Posterior cingulate gyrus (tissue), 11 donors: ENCODE measurements at places on chromosomes 2 and 18.

DNA sequence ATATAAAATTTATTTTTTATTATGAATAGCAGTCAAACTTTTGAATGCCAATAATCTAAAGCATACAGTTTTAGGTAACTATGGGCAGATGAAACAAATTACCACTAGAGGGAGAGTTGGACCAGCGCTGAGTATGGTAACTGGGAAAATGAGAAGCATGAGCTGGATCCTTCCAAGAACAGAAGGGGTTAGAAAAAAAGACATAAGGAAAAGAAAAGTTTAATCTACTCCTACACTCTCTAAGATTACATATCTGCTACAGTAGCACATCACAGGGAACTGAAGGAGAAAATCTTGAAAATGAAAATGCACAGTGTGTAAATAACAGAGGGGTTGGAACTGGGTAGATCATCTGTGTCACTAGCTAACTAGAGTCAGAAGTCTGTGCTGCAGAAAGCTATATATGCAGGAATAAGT, 15.5 kb downstream of the REG3G start:
- no peak for DNase-seq

DNA sequence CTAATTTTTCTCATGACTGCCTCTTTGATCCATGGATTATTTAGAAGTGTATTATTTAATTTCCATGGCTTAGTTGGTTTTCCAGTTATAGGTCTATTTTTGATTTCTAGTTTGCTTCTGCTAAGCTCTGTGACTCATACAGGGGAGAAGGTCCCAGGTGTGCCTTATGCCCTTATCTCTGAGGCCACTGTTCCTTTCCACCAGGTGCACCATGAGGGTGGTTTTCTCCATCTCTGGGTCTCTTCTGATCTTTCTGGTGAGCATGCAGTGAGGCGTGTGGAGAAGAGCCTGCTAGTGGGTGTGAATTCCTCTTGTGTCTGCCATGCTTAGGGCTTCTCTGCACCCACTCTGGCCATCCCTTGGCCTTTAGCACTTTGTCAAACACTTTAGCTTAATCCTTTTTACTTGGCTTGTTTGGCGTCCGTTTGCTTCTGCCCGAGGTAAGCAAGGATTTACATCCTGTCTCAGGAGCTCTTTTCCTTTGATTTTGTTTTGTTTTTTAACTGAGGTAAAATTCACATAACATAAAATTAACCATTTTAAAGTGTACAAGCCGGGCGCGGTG, 129.8 kb upstream of the ARL4C start:
- DNase-seq, result no peak

- no peak for DNase-seq
These were observed 13.9 kb upstream of the PAIP2B start for GRCh38 chr2:71240794-71241193.

DNA sequence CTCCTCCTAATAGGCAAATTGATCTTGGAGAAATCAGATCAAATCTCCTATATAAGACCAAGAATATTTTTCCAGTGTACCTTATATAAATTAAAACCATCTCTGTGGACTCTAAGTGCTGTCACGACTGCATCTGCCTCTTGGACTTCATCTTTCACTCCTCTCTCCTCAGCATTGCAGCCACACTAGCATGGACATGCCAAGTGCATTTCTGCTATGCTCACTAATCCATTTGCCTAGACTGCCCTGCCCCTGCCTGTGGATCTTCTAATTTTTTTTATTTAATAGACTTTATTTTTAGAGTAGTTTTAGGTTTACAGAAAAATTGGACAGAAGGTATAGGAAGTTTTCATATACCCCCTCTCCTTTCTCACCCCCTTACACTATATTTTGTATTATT, 146.7 kb upstream of the VWC2L start:
- DNase-seq, result no peak

DNA sequence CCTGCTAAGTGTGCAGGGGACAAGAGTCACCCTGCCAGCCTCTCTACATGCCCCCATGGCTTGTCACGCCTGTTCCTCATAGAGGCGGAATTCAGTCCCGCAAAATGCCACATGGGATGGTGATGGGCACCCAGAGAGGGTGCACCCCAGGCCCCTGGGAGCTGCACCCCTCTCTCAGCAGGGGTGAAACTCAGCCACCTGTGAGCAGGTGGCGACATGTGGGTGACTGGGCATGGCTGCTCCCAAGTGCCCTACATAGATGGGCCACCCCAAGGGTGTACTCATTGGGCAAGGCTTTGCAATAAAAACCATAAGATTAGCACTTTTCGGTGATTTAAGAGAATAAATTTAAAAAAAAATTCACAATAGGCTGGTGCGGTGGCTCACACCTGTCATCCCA, 6.3 kb downstream of the HS6ST1 start:
- DNase-seq, result no peak

GRCh38 chr2:166516712-166517303, 22.8 kb upstream of the SCN7A start:
- DNase-seq, result no peak

GRCh38 chr2:12930391-12930790, 213.7 kb downstream of the TRIB2 start:
- no peak for DNase-seq

DNA sequence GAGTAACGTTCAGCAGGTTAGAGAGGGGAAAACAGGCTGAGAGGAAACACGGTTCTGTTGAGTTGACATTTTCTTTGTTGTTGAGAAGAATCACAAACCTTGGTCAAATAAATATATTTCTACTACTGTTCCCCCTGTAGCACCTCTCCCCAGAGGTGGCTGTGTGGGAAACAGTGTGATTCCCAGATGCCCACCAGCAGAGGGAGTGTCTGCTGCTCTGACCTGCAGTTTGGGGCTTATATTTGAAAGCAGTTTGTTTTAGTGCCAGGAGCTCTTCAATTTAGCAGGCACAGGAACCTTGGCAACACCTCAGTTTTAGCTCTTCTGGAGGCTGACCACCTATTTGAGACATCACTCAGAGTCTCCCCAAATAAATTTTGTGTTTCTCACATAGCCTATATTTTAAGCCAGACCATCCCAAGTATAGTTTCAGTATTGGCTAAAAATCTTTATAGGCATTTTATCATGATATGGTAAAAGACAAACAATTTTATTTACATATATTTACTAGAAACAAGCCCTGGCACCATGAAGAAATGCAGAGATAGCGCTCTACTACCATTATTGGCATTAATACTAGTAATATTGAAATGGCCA, 75.7 kb downstream of the PIK3C3 start:
- DNase-seq, result no peak

GRCh38 chr18:12811191-12811950, 72.7 kb downstream of the PTPN2 start:
- no peak for DNase-seq

- DNase-seq, result no peak
These were observed 945.8 kb downstream of the CBLN2 start for GRCh38 chr18:71598374-71598773.

GRCh38 chr2:141187075-141187439, 943.8 kb downstream of the LRP1B start:
- DNase-seq, result no peak

DNA sequence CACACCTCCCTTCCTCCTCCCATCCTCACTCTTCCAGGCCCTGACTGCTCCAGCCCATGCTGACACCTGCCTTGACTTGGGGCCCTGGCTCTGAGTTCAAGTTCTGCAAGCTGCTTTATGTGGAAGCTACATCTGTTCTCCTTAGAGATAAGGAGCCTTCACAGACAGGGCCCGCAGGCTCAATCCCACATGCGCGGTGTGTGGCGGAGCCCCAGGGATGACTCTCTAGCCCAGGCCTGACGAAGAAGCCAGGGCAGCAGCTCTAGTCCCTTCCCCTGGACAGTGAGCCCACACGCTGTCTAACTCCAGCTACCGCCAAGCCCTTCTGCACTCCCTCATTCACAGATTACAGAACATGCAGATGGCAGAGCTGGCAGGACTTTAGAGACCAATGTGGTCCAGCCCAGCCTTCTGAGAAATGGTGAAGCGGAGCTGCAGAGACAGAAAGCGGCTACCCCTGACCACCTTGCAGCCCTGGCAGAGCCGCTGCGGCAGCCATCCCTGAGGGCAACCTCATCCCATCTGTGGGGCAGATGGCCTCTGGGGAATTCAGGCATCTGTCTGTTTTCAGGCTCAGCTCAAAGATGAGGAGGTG, 304.3 kb downstream of the CELF4 start:
- no peak for DNase-seq

GRCh38 chr18:55879331-55879730, 291.3 kb upstream of the TCF4 start:
- DNase-seq, result no peak

DNA sequence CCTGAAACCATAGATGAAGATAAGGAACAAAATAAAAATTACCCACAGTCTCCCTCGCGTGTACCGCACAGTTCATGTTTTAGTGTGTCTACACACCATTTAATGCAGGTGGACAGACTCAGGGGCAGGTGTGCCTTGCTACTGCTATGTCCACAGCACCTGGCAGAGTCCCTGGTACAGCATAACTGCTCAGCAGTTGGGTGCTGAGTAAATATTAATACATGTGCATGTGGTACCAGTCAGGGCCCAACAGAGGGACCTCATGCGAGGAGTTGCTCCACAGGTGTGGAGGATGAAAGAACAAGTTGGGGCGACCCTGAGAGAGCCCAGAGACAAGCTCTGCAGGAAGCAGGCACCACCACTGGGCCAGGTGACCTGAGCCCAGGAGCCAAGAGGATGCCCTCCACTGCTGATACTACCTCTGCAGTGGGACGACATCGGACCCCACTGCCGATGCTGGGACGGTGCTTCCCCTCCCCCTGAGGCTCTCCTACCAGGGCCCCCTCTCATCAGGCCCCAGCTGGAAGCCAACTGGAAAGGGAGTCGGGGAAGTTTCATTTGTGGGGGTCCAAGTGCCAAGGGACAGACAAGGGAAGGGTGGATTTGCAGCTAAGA, 100.8 kb downstream of the NEDD4L start:
- DNase-seq, result no peak

DNA sequence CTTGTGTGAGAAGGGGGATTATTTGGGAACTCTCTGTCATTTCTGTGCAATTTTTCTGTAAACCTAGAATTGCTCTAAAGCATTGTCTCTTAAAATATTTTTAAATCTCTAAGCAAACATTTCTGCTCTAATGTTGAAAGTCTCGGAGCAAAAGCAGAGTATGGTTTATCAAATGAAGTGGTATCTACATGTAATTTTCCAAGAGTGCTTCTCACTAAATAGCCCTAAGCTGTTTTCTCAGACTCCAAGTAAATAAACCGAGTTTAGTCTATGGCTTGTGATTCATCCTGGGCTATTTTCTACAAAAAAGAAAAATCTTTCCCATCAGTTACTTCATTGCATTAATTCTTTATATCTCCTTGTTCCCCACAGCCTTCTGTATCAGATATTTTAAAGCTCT, 90.8 kb downstream of the METTL4 start:
- no peak for DNase-seq

DNA sequence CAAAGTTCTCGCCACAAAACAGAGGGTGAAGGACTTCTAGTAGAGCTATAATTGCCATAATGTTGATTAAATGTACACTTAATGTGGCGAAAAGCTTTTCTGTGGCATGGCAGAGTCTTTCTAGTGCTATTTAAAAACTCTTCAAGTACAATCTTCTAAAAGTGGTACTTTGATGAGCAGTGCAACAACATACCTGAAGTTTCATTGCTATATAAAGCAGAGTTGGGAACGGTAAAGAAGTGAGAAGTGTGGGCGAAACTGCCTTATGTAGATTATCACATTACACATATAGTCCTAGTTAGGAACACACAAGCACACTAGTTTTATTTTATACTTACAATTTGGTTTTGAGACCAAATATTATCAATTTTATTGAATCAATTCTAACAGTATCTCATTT, 49.5 kb downstream of the FIGN start:
- no peak for DNase-seq

GRCh38 chr2:232238108-232238507, 140.4 kb upstream of the ALPP start:
- no peak for DNase-seq

DNA sequence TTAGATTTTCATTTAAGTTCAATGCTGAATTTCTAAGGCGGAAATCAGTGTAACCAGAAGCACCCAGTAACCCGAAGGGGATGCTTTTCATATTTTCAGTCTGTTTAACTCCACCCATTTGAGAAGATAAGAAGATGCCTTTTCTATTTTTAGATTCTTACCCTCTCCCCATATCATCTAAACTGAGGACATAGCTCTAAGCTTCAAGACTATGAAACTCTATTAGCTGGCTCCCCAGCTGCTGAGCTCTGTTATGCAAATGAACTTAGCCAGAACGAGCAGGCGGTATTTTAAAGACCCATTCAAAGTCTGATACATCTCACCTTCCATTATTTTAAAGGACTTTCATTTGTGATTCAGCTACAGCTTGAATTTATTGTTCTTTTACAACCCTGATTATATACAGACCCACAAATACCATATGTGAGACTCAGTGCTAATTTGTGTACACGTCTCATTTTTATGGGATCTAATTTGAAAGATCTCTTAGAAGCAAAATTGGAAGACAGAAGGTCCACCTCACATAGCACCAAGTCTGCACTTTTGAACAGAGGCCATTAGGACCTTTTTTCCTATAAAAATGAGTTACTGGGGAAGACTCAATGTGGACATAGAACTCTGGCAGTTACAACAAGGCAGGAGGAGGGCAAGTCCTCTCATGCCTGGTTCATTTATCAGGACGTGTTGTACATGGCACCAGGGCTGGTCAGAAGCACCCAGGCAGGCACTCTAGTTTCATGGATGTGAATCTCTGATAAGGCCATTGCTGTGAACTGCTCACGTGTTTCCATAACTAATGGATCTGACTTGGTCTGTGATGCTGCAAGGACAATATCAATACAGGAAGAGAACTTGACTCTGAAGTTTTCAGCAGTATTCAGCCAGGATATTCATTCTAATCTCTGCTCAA, 16.3 kb downstream of the CDC42EP3 start:
- DNase-seq, result no peak

DNA sequence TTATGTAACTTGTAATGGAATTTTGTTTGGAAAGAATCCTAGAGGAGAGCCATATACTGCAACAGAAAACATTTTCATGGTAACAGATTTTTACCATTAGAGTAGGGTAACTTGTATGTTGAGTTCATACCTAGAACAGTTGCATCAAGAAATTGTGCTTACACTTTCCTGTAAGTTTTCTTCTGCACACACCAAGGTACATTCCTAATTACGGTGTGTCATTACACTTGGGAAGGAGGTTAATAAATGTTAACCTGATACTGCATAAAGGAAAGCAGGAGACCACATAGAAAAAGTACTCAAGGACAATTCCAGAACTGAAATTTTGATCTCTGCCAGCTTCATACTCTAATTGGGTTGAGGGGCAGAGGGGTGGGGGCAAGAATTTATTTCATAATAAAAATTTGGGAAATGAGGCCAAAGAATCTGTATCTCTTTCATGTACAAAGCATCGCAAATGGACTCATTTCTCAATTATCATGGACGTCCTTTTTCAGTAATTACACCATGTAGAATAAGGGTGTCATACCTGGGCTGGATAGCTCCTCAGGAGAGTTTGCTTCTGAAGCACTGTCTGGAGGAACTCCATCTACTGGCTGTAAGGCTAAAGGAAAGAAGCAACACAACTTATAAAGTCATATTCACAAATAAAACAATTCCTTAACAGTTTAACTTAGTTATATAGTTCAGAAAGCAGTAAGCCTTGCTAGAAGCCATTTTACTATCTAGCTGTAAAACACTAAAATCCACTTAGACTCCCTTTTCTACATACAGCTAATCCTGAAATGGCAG, 82.8 kb upstream of the GRB14 start:
- no peak for DNase-seq

- DNase-seq, result no peak
These were observed 47.7 kb downstream of the OSBPL6 start for GRCh38 chr2:178241844-178242551.

- no peak for DNase-seq
These were observed 180.2 kb upstream of the SMIM21 start for GRCh38 chr18:75607701-75608100.
